ENCODE measurements at places on chromosomes 13 and 19. TPM values are rescaled to one million over a fixed set of nuclear protein-coding genes. Genes with fewer than 3 reads are reported as not detected.
A peak's percentile ranks its signal among the peaks of the same experiment; 100 is the strongest.

- no peak for DNase-seq
These were observed 111.3 kb downstream of the SLC7A1 start for GRCh38 chr13:29484236-29484635.

GRCh38 chr19:32287811-32288227 lies 57.6 kb upstream of the ZNF507 start:
- peak; percentile 52 for DNase-seq

Gene SLITRK6
- not detected for total RNA-seq

Gene ZIC2
- total RNA-seq: not detected
